ENCODE measurements at places on chromosomes 6 and 20.

DNA sequence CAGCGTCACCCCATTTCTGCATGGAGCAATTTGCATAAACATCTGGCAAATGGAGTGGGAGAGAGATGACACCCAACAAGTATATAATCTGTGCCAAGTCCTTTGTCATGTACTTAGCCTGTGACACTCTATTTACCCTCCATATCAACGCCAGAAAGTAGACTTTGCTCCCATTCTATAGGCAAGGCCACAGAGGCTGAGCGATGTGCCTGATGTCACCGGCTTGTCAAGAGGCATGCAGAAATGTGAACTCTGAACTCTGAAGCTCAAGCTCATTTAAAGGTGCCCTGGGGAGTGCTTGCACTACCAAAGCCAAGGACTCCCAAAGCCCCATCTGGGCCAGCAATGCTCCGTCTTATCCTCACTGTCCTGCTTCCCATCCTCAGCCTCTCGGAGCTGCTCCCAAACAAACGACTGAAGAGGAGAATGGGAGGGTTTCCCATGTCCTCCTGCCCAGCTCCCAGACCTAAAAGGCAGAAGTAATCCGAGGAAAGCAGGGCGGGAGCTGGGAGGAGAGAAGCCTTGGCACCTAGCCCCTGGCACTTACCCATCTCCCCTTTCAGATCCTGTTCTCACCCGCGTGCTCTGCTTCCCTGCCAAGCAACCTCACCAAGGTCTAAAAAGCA is 9.2 kb downstream of the CPNE5 start:
- no peak for DNase-seq

GRCh38 chr6:129104131-129104530 is 221.2 kb downstream of the LAMA2 start:
- DNase-seq, result peak; percentile 56

- DNase-seq, result no peak
Observed at GRCh38 chr6:139580592-139581484, 206.4 kb upstream of the CITED2 start.

GRCh38 chr6:30557683-30557981 is 537 bp downstream of the PRR3 start:
- DNase-seq, result no peak

GRCh38 chr20:38255393-38255792 is 5.1 kb downstream of the KIAA1755 start:
- DNase-seq, result no peak

DNA sequence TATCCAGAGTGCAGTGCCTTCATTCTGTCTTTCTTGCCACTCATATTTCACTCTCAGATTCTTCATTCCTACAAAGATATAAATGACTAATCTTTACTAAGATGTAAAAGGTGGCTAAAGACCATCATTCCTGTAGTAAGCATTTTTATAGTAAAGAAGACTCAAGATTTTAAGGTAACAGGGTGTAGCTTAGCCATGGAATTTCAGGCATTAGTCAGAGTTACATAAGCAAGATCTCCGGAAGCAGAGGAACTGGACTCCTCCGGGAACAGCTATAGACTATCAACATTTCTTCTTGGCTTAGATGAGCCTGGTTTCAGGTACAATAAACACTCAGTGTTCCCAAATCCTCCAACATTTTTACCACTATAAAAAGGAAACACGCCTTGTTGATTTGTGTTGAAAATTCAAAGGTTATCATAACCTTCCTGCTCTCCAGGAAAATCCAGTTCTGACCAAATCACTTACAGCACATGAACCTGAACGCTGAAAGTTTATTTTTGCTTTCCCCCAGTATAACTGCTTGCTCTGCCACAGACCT is 23.7 kb downstream of the SERPINB1 start:
- peak; percentile 27 for DNase-seq

DNA sequence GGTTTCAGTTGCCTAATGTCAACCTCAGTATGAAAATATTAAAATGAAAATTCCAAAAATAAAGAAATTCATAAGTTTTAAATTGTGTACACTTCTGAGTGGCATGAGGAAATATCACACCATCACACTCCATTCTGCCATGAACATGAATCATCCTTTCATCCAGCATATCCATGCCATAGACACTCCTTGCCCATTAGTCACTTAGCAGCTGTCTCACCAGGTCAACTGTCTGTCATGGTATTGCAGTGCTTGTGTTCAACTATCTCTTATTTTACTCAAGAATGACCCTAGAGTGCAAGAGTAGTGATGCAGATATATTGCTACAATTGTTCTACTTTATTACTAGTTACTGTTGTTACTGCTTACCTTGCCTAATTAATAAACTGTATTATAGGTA is 712.4 kb downstream of the EPHA7 start:
- DNase-seq, result no peak

DNA sequence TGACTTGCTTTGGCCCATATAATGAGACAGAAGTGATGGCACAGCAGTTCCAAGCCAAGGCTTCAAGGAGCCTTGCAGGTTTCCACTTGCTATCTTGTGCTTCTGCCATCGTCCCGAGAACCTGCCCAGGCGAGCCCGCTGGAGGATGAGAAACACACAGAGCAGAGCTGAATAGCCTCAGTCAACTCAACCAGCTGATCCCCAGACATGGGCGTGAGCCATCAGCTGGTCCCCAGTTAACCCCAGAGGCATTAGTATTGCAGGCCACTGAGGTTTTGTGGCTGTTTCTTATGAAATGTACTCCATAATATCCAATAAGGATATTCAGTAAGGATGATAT is 81.7 kb upstream of the SHLD1 start:
- no peak for DNase-seq

DNA sequence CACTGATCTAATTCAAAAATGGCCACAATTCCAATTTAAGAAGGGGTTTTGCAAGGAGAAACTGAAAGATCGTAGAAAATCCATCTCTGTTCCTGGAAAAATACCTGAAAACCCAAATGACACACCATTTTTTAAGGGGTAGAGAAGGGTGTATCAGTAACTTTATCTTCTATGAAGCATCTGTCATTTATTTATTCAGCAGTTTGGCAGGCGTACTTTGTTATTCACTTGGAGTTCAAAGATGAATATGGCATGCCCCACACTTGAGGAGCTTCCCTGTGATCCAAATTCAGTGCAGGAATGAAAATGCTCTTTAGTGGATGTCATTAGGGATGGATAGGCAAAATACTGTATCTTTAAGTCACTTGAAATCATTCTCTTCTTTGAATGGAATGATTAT is 7.2 kb downstream of the HINT3 start:
- no peak for DNase-seq

- DNase-seq, result no peak
Observed at GRCh38 chr20:62631336-62632308, 10.7 kb upstream of the SLCO4A1 start.

DNA sequence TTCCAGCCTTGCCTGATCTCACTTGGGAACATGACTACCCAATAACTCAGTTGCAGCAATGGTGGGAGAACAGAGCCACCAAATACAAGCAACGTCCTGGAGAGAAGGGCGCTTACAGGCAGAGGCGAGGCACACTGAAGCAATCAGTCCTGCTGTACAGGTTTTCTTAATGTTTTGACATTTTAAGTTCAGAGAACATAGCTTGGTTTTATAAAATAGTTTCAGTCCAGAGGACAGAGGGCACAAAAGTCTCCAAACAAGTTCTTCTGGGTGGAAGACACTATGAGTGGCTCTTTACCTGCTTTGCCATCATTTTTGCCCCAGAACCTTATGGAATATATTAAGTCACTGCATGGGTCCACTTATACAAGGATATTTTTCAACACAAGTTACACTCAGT is 103.4 kb upstream of the KCNG1 start:
- DNase-seq, result no peak

- no peak for DNase-seq
Observed at GRCh38 chr20:46030284-46031013, 1.4 kb downstream of the SLC12A5 start.

- DNase-seq, result peak; percentile 95
Observed at GRCh38 chr20:37202267-37202943, 23.1 kb upstream of the MROH8 start.

DNA sequence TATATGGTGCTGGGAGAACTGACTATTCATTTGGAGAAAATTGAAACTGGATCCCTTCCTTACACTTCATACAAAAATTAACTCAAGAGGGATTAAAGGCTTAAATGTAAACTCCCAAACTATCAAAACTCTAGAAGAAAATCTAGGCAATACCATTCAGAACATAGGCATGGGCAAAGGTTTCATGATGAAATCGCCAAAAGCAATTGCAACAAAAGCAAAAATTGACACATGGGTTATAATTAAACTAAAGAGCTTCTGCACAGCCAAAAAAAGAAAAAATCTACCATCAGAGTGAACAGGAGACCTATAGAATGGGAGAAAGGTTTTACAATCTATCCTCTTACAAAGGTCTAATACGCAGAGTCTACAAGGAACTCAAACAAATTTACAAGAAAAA is 851.3 kb upstream of the MAN1A1 start:
- DNase-seq, result no peak

GRCh38 chr20:11726026-11726425 is 191.7 kb upstream of the BTBD3 start:
- no peak for DNase-seq

DNA sequence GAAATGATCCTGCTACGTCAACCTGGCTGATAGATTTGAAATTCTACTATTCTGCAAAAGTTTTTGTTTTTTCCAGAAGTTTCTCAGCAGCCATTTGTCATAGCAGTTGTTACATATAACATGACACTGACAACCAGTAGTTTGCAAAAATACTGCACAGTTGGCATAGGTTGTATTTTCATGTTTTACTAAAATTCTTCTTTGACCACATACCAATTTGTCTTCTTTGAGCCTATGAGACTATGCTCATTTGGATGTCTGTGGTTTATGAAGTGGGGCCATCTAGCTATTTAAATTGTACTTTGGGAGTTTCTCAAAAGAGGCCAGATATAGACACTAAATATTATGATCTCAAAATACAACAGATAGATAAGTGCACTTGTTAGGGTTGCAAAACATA is 104.9 kb upstream of the PREP start:
- DNase-seq, result no peak

DNA sequence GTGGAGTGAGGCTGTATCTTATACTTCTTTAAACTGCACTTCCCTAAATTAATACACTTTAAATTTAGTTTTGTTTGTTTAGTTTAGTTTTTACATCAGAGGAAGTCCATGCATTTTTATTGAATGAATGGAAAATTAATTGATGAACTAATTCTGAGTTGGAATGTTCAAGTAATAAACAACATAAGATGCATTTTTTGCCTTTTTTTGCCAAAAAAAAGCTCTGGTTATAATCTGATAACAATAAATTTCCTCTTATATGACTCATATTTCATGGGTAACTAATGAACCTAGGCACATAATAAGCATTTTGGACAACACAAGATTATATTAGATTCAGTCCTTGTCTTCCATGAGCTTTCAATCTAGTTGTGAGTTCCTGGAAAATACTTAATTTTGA is 323.1 kb downstream of the CENPW start:
- DNase-seq, result no peak

DNA sequence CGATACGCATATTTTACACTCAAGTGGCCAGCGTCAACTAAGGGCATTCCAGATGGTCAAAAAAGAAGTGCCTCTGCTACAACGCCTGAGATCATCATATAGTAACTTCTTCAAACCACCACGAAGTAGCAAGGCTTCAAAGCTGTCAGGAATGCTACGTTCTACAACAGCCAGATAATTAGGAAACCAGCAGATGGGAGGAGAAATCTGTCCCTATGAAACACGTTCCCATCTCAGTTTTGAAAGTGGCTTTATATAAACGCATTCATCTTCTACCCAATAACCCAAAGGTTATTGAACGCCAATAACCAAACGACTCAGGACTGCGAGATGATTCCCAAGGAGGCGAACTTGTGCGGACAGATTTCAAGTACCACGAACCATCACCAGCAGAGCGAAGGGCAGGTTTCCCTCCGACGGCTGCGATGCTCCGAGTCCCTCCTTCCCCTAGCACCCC is 1.2 kb downstream of the ABHD12 start:
- DNase-seq, result no peak

Data from AG09309 (cell line).